ENCODE measurements at places on chromosomes 13 and 19.

DNA sequence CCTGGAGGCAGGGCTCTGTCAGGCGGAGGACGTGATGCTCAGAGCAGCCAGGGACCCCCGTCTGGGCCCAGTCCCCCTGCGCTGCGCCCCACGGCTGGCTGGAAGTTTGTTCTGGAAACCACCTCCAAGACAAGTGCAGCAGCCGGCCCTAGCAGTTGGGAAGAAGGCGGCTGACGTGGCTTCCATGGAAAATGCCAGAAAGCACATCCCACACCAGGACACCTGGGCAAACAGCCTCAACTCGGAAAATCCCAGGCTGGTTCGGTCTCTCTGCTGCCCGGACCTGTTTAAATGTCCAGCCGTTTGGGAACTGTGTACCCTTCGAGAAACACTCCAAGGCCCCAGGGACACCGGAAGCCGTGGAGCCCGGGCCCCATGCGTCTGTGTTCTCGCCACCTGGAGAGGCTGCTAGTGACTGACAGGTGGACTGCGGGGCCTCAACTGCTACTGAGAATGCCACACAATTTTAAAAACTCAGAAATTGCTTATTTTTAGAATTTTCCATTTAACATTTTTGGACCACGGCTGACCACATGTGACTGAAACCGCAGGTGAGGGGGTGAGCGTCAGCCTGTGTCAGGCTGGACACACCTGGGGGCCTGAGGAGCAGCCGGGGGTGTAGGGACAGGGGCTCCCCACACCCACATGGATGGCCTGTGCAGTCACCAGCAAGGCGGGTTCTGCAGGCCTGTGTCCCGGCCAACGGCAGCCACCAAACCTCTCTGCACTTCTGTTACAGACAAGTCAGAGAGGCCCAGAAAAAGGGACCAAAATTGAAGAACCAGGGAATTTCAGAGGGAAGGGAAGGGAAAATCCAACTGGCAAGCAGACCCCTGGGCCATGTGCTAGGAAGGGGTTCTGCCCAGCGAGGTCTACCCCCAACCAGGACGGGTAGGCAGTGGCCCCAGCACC lies 31.7 kb downstream of the RASA3 start:
- no peak for DNase-seq

- DNase-seq: no peak
Measured at GRCh38 chr13:43157796-43158195, 134.4 kb downstream of the DNAJC15 start.

DNA sequence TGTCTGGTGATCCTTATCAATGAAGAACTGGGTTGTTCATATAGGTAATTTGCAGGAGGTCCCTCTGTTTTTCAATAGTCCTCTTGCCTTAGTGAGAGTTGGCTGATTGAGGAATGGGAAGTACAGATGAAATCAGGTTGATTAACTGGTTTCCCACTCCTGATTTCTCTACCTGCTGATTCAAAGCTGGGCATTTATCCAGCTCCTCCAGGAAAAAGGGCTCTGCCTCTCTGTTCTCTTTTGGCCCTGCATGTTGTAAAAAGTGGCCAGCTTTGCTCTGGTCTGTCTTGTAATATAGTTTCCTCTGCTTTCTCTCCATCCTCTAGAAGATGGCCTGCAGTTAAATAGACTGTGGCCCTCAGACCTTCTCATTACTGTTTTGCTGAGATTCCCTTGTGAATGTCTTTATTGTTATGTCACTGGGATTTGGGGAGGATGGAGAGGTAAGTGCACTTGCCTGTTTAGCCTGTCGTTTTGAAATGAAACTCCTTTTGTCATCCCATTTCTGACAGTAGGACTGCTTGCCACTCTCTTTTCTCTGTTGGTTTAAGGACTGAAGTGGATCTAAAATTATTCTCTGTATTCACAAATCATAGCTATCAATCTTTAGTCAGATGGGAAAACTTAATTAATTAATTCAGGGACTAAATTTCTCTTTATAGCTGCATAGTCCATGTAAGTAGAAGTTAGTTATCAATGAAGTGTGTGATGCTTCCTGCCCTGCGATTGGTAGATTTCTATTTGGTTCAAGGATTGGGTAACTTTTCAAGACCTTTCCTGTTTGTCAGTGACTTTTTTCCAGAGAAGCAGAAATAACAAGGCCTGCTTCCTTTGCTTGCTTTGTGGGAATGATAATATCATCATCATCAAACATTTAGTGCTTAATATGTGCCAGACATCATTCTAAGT lies 28.5 kb downstream of the GARRE1 start:
- DNase-seq: no peak

DNA sequence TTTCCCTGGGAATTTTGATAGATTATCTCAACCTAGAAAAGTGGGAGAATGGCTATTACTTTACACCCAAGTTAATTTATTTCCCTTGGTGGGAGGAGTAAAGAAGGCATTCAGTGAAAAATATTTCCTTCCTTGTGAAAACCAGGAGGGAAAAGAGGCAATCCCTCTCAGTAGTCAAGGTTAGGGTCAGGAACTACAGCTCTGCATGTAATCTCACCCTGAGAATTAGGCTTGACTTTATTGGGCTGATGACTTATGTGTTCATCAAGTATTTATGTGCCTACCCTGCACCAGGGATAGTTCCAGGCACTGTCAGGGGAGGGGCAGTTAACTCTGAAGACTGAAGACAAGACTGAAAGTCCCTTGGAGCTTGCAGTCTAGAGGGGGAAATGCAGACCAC lies 281.8 kb downstream of the DLEU7 start:
- no peak for DNase-seq

GRCh38 chr19:39428283-39429112 lies 7.3 kb downstream of the RPS16 start:
- DNase-seq: no peak

All from activated CD4-positive, alpha-beta T cell treated with anti-CD3 and anti-CD28 coated beads for 24 hours (primary cell).